Fibroblast of the conjunctiva (primary cell): ENCODE measurements at places on chromosomes 3 and 15.

GRCh38 chr3:49416867-49417266 is 4.6 kb downstream of the TCTA start:
- no peak for DNase-seq

DNA sequence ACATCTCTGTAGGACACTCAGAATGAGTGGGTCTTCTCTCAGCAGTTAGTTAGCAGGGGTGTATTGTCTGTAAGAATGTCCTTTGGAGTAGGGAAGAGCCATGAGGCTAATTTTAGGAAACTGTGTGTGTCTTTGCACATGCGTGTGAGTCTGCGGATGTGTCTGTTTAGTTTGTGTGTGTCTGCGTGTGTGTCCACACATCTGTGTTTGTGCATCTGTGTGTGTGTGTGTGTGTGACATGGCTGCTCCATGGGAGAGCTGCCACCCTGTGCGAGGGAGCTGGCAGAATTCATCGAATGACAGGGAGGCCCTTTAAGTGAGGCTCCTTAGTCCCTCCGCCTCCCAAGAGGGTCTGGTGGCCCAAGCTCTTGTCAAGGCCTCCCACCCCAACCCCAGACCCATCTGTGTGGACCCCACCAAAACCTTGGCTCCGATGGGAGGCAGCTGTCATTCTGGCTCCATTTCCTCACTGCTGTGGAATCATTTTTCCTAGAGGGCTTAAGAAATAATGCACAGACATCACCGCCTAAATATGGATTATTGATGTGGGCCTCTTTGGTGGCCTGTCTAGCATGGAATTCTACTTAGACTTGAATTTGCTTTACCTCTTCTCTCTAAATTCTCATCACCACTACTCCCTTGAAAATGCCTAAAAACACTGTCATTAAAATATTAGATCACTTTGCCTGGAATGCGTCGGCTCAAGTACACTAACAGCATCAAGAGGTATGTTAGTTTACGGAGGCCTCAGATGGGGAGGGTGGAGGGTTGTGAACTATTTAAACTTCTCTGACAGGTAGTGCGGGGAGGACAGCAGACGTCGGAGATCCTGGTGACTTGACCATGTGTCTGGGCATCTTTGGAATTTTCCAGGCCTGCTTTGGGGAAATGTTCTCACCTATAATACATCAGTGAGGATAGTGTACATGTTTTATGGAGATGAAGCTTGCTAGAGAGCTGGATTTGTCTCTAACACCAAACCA is 9.4 kb downstream of the ESYT3 start:
- no peak for DNase-seq

DNA sequence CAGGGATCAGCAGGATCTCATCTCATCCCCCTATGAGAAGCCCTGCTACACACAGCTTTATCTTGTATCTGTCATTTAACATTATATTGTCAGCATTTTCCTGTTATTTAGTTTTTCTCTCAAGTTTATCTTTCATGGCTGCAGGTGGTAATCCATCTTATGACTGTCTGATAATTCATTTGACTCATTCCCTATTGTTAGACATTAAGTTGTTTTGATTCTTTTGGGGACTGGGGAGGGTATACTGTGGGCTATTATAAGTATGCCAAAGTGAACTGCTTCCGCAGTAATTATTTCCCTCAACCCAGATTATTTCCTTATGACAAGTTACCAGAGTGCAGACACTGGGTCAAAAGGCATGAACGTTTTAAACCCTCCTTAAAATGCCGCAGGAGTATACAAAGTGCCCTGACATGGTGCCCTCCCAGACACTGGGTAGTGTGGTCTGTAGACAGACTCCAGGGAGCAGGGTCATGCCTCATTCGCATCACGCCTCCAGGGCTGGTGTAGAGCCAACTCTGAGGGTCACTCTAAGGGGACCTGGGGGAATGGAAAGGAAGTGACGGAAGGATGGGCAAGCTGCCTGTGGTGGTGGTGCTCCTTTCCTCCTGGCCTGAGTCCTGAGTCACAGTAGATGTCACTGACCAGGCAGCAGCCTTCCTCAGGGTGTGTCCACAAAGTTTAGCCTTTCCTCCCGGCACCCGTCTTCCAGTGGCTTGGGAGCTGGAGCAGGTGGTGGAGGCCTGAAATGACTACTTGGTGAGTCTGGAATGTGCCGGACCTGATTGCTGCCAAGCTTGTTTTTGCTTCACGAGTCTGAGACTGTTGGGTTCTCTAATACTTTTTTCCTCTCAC is 11.6 kb downstream of the GPR160 start:
- DNase-seq = peak; percentile 3

GRCh38 chr3:61236556-61236955 is 14.7 kb downstream of the FHIT start:
- no peak for DNase-seq

DNA sequence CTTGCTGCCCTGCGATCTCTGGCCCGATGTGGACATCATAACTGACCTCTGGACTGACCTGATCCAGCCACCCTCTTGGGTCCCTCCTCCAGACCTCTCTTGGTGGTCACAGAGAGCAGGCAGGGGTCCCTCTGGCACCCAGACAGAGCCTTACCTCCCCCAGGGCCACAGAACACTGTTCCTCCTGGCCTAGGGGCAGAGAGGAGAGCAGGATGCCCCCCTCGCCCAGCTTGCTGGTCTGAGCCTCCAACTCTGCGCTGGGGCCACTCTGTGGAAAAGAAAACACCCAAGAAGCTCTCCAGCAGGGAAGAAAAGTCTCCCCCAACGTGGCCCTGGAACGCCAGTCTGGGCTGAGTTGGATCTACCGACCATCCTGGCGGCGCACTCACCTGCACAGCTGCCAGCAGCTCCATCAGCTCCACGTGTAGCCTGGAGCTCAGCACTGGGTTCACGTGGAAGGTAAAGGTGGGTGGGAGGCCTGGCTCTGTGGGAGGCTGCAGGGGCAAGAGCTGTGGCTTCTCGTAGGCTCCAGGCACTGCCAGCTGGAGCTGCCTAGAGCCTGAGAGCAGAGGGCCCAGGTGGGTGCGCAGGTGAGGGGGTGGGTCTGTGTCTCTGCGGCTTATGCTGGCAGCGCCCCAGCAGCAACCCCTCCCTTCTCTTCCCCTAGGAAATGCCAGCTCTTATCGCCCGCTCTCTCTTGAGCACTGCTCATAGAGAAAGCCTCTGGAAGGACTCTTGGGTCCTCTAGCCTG is 6.0 kb downstream of the PLA2G4F start:
- DNase-seq = no peak

DNA sequence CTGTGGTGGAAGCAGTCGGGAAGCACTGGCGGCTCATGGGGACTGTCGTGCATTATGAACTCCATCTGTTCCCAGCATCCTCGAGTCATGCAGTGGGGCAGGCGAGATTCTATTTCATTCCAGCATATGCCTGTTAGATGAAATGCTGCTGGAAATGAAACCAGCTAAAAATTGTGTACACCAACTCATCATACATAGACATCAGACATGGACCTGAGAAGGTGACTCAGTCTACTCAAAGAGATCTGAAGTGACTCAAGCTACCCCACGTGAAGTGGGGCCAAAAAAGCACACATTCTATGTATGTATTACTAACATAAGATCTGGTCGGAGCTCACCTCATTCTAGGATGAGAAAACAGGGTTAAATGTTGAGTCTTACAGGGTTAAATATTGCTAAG is 47.5 kb upstream of the FAM98B start:
- DNase-seq = no peak

GRCh38 chr3:160927620-160928019 is 171.6 kb downstream of the PPM1L start:
- DNase-seq = no peak
